ENCODE measurements at places on chromosomes 16 and 17.

DNA sequence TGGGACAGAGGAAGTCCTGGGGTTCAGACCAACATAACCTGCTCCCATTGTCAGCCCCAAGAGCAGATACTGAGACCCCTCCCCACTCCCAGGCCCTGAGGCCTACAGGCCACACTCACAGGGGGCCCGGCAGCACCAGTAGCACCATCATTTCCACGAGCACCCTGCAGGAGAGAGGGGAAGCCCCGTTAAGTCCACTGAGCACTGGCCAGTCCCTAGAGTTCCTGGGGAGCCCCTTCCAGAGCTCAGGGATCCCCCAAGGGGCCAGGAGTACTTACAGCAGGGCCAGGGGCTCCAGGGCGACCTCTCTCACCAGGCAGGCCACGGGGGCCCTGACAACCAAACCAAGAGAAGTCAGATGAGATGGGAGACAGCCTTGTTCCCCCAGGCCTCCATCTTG lies 5.4 kb downstream of the COL1A1 start:
- no peak for DNase-seq

GRCh38 chr17:74045608-74046280 lies 157.7 kb upstream of the RPL38 start:
- no peak for DNase-seq

GRCh38 chr17:61168506-61168905 lies 231.1 kb upstream of the TBX2 start:
- DNase-seq: no peak

- no peak for DNase-seq
These were observed 20.9 kb downstream of the OSBPL7 start for GRCh38 chr17:47800686-47801085.

DNA sequence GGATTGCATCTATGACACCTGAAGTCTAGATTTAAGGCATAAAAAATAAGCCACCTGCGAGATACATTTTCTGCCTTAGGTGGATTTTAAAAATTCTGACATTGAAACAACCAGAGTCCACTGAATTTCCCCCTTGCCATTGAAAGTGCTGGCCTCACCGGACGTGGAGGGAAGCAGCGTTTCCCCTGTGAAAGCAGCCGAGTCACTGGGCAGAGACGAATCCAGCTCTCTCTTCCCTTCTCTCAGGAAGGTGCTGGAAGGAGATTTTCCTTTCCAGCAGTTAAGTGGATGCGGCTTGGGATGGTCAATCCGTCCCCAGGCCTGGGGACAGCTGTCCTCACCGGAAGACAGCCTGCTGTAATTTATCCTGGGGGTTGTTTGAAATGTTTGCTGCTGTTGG lies 270.9 kb upstream of the FOXF1 start:
- DNase-seq: no peak

- DNase-seq: no peak
These were observed 1.7 kb downstream of the HOXB1 start for GRCh38 chr17:48528936-48529682.

- DNase-seq: no peak
These were observed 13.1 kb downstream of the SLC38A8 start for GRCh38 chr16:84029297-84030047.

DNA sequence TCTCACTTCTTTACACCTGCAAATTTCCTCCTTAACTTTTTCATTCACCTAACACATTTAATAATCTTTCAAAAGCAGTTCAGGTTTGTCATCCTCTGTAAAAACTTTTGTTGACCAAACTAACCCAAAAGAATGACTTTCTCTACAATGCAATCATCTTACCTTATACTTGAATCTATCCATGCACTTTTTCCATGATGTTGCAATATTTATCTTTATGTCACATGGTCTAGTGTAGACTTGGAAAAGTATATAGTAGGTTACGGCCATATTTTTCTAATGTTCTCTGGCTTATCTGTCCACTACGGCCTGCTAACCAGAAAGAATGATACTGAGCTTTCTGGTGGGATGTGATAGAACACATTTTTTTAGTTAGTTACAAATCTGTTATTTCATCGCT lies 431.0 kb upstream of the SOX9 start:
- DNase-seq: no peak

DNA sequence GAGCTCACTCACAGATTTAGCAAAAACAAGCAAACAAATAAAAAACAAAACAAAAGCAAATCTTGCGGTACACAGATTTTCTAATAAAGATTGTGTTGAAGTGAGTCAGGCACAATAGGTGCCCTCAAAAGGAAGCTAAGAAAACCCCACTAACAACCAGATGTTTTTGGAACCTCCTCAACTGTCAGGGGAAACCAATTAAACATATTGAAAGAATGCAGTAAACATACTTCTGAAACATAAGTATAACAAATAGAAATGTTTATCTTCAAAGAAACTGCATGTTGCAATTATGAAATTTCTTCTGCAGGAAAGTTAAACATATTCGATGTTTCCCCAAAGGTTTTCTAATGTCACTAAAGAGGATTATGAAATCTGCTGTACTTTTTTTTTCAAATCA lies 110.5 kb upstream of the CORO6 start:
- DNase-seq: no peak

GRCh38 chr16:64773184-64773583 lies 348.7 kb downstream of the CDH11 start:
- DNase-seq: no peak

GRCh38 chr17:1976000-1976682 lies 49.0 kb downstream of the RTN4RL1 start:
- DNase-seq: no peak

DNA sequence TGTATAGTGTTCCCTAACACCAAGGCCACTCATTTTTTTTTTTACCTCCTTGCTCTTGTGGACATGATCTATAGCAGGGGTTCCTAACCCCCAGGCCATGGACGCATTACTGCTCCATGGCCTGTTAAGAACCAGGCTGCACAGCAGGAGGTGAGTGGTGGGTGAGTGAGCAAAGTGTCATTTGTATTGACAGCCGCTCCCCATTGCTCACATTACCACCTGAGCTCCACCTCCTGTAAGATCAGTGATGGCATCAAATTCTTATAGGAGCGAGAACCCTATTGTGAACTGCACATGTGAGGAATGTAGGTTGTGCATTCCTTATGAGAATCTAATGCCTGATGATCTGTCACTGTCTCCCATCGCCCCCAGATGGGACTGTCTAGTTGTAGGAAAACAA lies 342.0 kb downstream of the SOX9 start:
- no peak for DNase-seq

Measured in stimulated activated CD4-positive, alpha-beta T cell treated with anti-CD3 and anti-CD28 coated beads, Interleukin-15, amount 100 ng/mL, for 48 hours (primary cell).